ENCODE measurements at places on chromosomes 5 and 9. TPM values are rescaled to one million over a fixed set of nuclear protein-coding genes. Genes with fewer than 3 reads are reported as not detected.

DNA sequence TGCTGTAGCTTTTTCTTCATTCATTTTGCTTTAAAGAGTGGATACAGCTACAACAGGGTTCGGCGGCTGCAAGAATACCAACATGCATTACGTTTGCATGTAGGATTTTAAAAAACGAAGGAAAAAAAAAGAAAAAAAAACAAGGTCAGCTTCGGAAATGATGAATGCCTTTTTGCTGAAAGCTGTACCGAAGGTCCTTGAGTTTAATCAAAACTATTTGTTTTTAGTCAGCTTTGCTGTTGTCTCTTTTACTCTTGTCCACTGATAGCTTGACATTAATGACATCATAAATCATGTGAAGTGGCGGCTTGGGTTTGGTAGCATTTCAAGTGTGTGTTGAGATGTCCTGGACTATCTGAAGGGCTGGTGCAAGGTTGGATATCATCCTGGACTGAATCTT is 779.1 kb downstream of the NR2F1-AS1 start:
- no peak for DNase-seq

Gene ESM1
- 1.8 TPM for total RNA-seq

- no peak for DNase-seq
Measured at GRCh38 chr5:134758176-134758503, 439 bp upstream of the DDX46 start.

- DNase-seq, result no peak
Measured at GRCh38 chr9:18806232-18807080, 226.6 kb downstream of the SAXO1 start.

DNA sequence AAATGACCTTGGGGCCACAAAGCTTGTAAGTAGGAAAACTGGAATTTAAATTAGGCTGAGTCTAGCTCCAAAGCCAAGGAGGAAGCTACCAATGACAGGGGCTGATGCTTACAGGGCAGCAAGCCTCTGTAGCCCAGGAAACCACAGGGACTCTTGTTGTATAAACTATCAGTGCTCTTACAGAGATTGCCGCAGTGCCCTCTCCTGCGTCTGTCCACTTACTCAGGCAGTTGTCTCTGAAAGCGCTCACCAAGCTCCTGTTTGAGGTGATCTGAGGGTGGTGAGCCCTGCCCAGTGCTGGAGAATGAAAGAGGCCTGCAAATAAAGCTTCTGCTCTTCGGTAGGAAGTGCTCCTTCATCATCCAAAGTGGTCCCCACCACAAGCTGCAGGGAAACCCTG is 498.8 kb downstream of the ARHGEF28 start:
- peak; percentile 56 for DNase-seq

DNA sequence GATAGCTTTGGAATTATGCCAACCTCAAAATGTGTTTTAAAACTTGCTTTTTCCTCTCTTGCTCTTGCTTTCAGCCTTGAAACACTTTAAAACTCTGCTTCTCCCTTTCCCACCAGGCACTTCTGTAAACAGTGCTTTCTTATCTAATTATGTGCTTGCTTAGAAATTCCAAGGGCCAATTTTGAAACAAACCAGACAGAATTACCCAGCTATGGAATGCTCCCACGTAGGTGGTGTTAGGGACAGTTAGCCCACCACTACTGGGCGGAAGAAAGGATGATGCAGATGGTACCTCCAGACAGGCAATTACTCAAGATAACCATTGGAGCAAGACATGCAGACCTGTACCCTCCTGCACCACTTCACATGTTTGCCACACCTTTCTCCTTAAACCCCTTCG is 523.0 kb upstream of the PTPRD start:
- no peak for DNase-seq

GRCh38 chr9:27784847-27785713 is 211.8 kb upstream of the C9orf72 start:
- DNase-seq, result no peak

DNA sequence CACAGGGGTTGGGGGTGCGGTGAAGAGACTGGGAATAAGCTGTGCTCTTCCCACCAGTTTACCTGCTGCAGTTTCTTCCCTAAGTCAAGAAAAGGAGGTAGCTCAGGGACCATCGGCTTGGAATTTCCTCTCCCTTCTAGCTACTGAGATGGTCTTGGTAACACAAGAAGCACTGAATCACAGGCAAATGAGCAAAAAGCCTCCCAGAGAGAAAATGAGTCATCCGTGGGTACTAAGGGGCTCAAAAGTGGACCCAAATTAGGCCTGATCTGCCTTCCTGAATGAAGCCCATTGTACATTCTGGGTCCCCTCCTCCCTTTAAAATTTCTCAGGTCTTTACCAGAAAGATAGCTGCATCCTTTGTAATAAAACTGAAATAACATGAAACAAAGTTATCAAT is 49.9 kb downstream of the PTPN3 start:
- DNase-seq, result no peak

- no peak for DNase-seq
Measured at GRCh38 chr9:36433386-36433785, 33.3 kb upstream of the RNF38 start.

- no peak for DNase-seq
Measured at GRCh38 chr9:12737871-12738270, 36.9 kb upstream of the LURAP1L start.
